Cerebellum (tissue), 4 donors: ENCODE measurements at places on chromosomes 3 and 15. TPM values are rescaled to one million over a fixed set of nuclear protein-coding genes. Genes with fewer than 3 reads are reported as not detected.

DNA sequence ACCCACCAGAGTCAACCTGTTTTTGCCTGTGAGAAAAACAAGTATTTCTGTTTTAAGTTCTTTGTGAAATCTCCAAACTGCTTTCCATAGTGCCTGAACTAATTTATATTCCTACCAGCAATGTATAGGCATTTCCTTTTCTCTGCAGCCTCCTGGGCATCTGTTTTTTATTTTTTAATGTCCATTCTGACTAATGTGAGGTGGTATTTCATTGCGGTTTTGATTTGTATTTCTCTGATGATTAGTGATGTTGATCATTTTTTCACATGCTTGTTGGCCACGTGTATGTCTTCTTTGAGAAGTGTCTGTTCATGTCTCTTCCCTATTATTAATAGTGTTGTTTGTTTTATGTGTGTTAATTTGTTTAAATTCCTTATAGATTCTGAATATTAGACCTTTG, 820.5 kb downstream of the MCTP2 start:
- no peak for DNase-seq

DNA sequence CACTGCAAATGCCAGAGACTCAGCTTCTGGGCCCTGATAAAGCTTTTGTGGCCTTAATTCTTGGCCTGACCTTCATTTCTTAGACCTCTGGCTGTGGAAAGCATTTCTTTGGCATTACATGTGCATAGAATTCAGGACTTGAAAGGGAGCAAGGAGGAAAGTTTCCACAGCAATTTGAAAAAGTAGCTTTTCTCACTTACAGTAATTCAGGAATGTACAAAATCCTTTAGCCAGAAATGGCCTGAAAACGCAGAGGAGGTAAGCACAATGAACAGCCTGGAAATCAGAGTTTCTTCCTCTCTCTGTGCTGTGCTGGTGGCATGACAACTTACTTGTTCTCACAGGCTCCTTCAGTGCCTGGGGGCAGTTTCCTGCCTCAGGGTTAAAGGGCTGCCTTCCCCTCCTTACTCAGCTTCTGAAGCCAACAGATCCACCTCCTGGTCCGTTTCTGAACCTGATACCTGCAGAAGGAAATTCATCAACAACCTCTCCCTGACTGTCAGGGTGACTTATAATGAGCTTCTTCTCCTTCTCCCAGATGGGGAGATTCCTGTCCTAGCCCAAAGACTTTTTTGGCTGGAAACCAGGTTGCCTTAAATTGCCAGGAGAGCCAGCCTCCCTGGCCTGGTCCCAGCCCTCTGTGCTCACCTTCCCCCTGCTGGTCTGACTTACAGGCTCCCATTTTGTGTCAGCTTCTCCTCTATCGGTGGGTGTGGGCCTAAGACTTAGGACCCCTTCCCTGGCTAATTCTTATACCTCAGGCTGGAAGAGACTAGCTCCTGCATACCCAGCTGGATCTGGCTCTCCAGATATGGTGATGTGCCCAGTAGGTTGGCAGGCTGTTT, 102.3 kb downstream of the MYRIP start:
- DNase-seq: no peak

GRCh38 chr3:162441716-162442115, 945.1 kb downstream of the OTOL1 start:
- DNase-seq: no peak

DNA sequence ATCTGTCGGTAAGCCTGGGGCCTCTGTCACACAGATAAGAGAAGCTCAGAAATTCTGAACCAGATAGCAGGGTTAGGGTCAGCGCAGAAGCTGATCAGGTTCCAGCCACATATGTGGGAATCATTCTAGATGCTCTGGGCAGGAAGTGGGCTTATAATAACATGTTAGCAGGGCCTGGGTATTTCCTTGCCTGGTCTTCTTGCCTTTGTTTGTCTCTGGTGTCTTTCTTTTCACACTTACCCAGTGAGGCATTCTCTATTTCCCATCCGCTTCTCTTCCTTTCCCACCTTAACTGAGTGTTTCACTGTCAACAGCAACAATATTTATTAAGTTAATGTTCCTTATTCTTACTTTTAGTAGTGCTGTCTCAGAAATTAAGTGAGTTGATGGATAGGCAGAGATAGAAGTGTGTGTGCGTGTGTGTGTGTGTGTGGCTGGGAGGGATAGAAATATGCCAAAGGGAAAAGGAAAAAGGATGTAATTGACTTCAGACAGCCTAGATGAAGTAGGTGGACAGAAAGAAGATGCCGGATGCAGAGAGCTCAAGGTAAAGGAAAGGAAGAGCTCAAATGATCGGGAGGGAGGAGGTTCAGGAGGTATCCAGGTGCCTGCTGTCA, 2.0 kb downstream of the PLA1A start:
- DNase-seq: no peak

GRCh38 chr3:60215946-60216345, 1035.3 kb downstream of the FHIT start:
- no peak for DNase-seq

- peak; percentile 12 for DNase-seq
These were observed 6.0 kb downstream of the NRG4 start for GRCh38 chr15:76006136-76006778.

Gene NPAP1
- 1.9 TPM for total RNA-seq
